ENCODE measurements at places on chromosomes 1 and 21.
A peak's percentile ranks its signal among the peaks of the same experiment; 100 is the strongest.

DNA sequence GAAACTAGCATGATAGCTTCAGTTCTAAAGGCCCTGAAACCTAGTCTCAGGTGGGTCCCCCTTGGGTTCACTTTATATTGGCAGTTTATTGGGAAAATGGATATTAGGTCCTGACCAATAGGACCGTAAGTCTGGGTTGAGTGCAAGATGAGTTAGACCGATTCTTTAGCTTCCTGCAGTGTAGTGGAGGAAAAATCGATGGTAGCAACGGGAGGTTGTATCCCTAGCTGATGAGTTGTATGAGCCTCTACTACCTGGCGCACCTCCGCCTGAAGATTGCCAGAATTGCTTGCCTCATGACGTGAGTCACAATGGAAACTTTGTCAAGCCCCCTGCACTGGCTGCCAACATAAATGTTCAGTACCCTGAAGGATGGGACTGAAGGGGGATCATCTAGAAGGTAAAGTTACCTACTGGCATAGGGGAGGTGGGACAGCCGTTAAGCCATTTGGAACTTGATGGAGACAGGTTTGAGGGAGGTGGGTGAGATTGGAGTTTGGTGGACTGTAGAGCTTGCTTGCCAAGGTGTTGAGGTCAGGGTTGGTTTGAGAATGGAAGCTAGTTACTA, 3.9 kb downstream of the RCC1 start:
- DNase-seq, result no peak

DNA sequence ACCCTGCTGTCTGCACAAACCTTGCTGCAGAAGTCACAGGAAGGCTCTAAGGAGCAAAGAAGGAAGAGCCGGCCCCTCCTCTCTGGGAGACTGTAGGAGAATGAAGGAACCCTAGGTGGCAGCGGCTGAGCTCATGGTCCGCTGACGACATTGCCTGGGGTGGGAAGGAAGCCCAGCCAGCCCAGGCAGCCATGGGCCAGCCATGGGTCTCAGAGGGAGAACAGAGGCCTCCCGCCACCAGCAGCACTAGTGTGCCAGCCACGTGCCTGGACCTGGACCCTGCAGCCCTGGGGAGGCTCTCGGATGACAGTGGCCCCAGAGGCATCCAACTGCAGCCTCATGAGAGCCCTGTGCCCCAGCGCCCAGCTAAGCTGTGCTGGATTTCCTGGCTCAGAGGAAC, 49.2 kb upstream of the POFUT2 start:
- DNase-seq, result peak; percentile 65

DNA sequence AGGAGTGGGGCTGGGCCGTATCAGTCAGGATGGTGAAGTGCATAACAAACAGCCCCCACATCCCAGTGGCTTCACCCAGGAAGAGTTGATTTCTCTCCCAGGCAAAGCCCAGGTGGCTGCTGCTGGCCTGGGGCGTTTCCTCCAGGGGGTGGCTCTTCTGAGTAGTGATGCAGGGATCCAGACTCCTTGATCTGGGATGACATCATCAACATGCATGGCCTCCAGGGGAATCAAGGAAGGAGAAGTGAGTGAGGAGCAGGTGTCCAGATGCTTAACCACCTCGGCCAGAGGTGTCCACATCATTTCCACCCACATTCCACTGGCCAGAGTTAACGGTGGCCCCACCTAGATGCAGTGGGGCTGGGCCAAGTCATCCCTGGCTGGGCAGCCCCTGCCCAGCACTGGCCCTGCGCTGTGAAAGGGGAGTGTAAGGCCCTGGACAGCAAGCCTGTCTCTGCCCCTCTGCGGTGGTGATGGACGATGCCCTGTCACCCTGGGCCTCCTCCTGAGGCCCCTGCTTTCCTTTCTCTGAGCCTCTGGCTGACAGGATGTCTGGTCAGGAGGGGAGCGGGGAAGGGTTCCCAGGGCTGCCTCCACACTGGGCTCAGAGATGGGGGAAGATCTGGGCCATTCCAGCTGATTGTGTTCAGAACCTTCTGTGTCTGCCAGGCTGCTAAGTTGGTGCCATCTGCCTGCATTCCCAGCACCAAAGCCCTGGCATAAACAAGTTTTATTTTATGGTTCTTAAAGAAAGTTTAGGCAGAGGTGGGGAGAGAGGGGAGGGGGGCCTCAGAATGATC, 598.2 kb downstream of the MATN1 start:
- DNase-seq, result no peak

- DNase-seq, result peak; percentile 71
These were observed 4.2 kb upstream of the COL6A1 start for GRCh38 chr21:45977396-45977795.
